ENCODE measurements at places on chromosomes 1 and 21.
A peak's percentile ranks its signal among the peaks of the same experiment; 100 is the strongest.

GRCh38 chr1:63274979-63275378 is 47.4 kb upstream of the FOXD3 start:
- no peak for DNase-seq

DNA sequence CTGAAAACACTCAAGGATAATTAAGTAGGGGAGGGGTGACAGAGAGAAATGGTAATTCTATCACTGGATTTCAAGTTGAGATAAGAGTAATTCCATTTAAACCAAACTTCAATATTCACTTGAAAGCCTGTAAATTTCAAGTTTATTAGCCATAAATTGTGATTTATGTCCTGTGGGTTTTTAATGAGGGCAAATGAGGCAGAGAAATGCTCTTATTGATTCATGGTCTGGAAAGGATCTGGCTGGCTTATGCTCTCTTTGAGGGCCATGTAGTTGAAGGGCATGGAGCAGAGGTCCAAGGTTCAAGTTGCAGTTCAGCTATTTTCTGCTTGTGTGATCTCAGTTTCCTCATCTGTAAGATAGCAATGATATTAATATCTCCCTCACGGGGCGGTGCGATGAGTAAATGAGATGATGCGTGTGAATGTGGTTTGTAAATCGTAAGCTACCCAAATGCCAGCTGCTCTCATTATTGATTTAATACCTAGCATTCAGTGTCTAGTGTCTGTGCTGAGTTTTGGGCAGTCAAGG is 12.3 kb downstream of the OLFML3 start:
- DNase-seq: no peak

DNA sequence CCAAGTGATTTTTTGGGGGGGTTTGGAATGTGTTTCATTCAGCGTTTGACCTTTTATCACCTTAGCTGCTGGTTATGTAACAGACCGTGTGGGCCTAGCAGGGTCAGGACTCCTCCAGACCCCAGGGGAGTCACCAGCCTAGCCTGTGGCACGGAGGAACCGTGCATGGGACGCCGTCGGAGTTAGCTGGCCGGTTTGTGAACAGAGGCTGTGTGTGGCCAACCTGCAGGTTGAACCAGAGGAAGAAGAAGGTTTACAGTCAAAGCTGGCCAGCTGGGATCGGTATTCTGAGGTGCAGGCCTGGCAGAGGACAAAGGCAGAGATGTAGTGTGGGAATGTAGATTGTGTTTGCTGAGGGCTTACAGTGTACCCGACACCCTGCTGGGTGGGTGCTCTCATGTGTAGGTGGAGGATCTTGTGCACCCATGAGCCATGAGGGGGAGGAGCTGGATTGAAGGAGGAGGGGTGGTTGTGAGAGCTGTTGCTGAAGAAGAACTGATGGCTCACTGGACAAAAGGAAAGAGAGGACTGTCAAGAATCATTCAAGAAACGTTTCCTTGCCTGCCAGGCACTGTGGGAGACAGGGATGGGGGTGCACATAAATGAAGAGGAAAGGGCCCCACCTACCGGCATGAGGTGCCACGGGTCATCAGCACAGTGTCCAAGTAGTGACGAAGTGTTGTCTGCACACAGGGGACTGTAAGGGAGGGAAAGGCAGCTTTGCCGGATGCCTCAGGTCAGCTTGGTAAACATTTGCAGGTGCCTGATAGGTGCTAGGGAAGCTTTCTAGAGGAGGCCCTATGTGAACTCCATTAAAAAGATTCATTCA is 40.0 kb upstream of the PWP2 start:
- DNase-seq: peak; percentile 58

DNA sequence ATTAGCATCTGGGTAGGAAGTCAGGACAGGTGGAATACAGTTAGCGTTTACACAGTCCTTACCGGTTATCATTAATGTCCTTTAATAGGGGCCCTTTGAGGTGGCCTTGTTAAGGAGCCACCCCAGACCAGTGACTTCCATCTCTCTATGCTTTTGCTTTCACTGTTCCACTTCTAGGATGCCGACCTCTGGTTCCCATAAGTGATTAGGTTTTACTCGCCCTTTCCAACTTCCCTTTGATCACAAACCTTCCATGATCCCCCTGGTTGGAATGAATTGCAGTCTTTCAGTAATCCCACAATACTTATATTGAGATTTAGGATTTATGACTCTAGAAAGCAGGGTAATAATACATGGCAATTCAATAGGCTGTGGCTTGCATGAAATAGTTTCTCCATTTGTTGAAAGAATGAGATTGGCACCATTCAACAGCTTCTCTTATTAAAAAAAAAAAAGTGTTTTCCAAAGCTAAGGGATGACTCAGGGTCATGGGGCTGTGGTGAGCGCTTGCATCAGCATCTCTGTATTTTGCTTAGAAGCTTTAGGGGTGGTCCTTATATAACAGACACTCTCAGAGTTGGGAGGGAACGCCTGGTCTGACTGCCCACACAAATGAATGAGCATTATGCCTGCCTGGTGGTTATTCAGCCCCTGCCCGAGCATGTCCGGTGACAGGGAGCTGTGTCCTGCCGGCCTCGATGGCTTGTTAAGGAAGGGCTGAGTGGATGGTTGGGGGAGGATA is 110.5 kb downstream of the CNIH3 start:
- no peak for DNase-seq

DNA sequence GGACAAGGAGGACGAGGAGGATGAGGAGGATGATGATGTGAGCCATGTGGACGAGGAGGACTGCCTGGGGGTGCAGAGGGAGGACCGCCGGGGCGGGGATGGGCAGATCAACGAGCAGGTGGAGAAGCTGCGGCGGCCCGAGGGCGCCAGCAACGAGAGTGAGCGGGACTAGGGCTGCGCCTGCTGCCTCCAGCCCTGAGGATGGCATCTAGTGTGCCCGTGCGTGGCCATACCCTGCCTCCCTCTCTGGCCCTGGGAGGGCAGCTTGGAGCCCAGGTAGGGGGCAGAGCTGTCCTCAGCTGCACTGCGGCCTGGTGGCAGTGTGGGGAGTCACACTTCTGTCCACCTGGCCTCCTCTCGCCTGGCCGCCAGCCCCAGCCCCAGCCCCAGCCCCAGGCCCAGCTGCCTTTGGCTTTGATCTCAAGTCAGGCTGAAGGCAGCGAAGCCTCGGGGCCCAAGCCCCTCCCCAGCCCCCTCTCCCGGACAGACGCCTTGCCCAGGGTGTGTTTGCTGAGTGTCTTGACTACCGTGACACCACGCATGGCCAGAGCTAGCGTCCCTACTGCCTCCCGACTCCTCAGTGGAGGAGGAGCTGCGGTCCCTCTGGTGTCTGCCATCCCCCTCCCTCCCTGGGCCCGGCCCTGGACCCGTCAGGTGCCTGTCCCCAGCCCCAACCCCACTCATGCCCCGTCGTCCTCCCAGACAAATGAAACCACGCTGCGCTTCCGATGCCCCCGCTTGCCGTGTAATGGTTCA is 155.2 kb downstream of the PEX14 start:
- DNase-seq: no peak

DNA sequence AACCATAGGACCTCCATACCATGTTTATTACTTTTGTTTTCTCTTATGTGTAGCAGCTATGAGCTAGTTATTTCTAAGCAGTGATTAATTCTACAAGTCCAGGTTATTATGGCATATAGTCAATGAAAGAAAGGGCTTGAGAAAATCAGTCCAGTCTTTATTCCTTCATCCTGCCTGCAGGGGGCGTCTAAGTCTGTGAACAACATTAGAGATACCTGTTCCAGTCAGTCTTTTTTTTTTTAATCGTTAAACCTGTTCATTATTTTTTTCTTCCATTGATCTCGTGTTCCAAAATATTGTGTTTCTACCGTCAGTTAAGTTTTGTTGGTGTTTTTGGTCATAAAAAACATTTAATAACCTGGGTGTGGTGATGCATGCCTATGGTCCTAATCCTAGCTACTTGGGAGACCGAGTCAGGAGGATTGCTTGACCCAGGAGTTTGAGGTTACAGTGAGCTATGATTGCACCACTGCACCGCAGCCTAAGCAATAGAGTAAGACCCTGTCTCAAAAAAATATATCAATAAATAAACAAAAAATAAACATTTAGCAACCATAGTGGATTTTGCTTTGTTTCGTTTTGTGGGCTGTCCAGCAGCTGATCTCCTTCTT is 29.4 kb upstream of the CD2 start:
- DNase-seq: peak; percentile 88

DNA sequence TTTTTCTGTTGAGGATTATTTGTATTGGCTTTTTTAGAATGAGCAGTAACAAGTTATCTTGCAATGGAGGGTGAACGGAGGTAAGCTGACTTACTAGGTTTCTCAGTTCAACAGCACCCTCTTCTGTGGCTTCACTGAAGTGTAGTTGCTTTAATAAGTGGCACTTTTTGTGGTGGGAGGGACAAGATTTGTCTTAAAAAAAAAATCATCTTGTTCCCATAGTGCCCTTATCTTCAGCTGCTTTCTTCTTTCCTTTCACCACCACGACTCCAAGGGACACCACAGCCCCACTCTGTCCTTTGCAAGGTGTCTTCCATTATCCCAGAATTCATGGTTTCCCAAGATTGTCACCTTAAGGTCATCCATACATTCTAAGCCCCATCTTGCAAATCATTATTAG is 92.9 kb downstream of the PIGK start:
- no peak for DNase-seq

- DNase-seq: no peak
These were observed 45.0 kb downstream of the NSL1 start for GRCh38 chr1:212746546-212746945.

- DNase-seq: no peak
These were observed 282.7 kb downstream of the BACH1 start for GRCh38 chr21:29581393-29581792.

- DNase-seq: no peak
These were observed 696.0 kb upstream of the CHRM3 start for GRCh38 chr1:238690415-238690814.

- no peak for DNase-seq
These were observed 30.2 kb downstream of the NDC1 start for GRCh38 chr1:53807916-53808315.

- DNase-seq: no peak
These were observed 212.1 kb downstream of the GPR52 start for GRCh38 chr1:174659823-174660222.

- DNase-seq: no peak
These were observed 18.8 kb downstream of the PLEKHM2 start for GRCh38 chr1:15702722-15703550.

- DNase-seq: no peak
These were observed 70.0 kb downstream of the NTPCR start for GRCh38 chr1:233020426-233020825.

DNA sequence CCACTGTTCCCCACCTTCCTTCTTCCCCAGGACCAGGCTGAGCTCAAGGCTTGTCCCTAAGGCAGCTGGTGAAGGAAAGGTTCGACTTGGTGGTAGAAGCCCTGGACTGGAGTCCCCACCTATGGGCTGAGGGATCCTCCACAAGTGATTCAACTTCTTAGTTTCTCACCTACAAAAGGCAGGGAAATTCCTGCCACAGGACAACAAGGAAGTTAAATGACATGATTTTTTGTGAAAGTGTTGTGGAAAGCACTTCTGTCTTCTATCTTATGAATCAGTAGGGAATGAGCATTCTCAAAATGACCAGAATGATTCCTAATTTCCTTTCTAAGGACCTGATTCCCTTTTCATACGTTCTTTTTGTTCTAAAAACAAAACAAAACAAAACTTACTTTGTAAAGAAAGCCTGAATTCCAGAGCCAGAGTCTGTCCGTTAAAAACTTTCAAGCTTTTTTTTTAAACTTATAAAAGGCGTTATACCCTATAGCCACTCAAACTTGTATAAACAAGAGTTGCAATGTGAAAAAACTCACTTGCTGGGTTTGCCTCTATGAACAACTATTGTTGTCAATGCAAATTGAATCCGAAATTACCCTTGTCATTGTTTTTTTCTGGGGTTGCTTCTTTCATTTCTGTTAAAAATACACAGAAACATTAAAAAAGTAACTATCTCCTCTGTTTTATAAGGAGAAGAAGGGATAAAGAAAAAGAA is 12.2 kb downstream of the KCNJ15 start:
- DNase-seq: no peak

DNA sequence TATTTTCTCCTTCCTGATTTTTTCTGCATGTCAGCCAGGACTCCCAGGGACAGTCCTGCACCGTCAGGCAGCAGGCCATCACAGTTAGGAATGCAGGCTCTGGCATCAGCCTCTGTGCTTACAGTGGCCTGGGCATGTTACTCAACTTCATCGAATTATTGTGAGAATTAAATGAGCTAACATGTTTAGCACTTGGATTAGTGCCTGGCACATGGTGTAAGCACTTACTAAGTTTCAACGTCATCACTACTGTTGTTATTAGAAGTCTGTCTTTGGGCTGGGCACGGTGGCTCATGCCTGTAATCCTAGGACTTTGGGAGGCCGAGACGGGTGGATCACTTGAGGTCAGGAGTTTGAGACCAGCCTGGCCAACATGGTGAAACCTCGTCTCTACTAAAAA is 45.1 kb downstream of the SCCPDH start:
- DNase-seq: no peak

GRCh38 chr1:201171063-201172036 is 17.1 kb upstream of the TMEM9 start:
- peak; percentile 75 for DNase-seq

DNA sequence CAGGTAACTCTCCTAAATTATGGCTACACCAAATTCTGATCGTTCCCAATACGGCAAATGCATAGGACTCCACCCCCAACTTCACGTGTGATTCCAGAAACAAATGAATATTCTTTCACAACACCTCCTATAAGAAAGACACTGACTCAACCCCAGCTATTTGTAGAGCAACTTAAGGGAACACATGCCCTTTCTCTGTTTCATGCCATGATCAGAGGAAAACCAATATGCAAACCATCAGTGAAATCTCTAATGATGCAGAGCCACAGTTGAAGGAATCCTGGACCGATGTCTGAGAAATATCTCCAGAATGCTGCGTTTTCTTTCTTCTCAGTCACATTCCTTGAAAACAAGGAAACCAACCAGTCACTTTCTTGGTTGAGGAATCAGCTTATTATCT is 164.2 kb upstream of the PTBP2 start:
- no peak for DNase-seq

GRCh38 chr1:26538480-26539412 is 9.2 kb downstream of the RPS6KA1 start:
- peak; percentile 80 for DNase-seq

GRCh38 chr1:154847891-154848290 is 22.2 kb downstream of the KCNN3 start:
- DNase-seq: no peak

DNA sequence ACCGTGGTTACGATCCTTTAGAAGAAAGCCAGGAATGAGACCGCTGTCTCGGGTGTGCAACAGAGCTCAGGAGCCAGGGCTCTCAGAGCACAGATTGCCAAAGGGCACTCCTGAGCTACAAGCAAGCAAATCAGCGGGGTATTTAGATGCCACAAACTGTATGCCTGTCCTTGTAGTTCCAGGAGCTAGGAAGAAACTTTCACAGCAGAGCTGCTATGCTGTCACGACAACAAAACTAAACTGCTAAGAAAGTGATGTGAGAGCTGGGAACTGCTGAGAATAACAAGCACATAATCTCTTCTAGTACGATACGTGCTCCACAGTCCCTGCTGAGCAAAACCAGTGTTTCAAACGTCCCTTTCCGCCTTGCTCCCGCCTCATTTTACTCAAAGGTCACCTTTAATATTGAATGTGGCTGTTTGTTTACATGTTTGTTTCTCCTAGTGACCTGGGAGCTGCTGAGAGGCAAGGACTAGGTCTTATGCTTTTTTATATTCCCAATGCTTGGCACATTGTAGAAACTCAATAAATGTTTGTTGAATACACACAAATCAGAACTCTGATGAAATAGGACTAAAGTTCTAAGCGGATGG is 14.7 kb downstream of the GREM2 start:
- no peak for DNase-seq
